Activated T-helper 1 cell treated with anti-CD3 and anti-CD28 coated beads, Interleukin-12 subunit alpha, Interleukin-12 subunit beta, Interleukin-2, Interleukin-4 antibody, amounts not matched to agents 30 ng/mL and 10 ng/mL and 1 ng/mL, durations not matched to agents 14 hours and 24 hours and 36 hours (primary cell): ENCODE measurements at places on chromosomes 1 and 21.

GRCh38 chr1:36369061-36369861 lies 16.5 kb downstream of the STK40 start:
- DNase-seq: peak; percentile 65

GRCh38 chr1:179925922-179926849 lies 28.4 kb upstream of the CEP350 start:
- DNase-seq: no peak

DNA sequence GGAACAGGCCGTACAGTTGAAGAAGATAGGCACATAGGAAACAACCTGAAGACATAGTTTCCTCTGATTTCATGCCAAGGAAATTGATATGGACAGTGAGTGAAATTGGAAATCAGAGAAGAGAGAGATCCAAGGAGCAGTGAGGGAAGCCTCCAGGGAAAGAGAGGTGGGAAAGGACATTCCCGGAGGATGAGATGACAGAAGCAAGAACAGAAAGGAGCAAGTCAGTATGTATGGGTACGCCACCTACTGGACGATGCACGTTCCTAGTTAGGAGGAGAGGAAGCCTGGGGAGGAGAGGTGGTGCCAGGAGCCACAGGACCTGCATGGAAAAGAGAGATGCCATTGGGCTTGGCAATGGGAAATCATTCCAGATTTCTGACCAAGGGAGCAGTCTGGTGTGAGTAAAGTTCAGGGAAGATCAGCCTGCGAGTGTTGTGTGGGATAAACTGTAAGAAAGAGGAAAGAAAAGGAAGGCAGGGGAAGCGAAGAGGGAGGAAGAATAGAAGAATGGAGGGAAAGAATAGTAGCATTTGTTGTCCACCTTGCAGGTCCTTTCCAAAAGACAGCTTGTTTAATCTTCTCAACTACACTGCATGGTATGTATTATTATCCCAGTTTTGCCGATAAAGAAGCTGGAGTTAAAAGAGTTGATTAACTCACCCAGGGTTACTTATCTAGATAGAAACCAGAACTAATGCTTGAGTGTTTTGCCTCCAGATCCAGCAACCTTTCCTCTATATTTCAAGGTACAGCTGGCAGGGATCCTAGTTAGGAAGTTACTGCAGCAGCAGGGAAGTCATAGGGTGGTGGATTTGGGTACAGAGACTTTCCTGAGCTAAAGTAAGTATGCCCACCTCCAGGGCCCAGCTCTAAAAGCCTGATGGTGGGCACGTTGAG lies 27.4 kb downstream of the C1orf116 start:
- DNase-seq: no peak

GRCh38 chr1:6724517-6725141 lies 23.0 kb upstream of the DNAJC11 start:
- no peak for DNase-seq

DNA sequence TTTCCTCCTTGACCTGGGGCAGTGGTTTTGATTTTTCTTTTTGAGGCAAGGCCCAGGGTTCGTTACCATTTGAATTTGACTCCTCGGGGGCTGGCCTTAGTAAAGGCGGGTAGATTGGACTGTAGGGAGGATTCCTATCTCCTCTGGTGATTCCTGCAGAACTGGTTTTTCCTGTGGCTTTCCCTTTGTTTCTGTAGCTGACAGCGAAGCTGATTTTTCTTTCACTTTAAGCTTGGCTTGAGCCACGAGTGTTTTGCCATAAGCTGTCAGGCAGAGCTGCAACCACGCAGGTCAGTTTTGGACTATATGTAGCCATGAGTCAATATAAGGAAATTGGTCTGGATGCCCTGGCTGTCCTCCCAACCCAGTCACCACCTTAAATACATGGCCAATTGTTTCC lies 28.7 kb upstream of the KCNJ15 start:
- no peak for DNase-seq

- DNase-seq: no peak
Observed at GRCh38 chr21:46646541-46647154, 11.2 kb downstream of the PRMT2 start.

GRCh38 chr1:198088360-198089071 lies 68.3 kb upstream of the NEK7 start:
- no peak for DNase-seq

DNA sequence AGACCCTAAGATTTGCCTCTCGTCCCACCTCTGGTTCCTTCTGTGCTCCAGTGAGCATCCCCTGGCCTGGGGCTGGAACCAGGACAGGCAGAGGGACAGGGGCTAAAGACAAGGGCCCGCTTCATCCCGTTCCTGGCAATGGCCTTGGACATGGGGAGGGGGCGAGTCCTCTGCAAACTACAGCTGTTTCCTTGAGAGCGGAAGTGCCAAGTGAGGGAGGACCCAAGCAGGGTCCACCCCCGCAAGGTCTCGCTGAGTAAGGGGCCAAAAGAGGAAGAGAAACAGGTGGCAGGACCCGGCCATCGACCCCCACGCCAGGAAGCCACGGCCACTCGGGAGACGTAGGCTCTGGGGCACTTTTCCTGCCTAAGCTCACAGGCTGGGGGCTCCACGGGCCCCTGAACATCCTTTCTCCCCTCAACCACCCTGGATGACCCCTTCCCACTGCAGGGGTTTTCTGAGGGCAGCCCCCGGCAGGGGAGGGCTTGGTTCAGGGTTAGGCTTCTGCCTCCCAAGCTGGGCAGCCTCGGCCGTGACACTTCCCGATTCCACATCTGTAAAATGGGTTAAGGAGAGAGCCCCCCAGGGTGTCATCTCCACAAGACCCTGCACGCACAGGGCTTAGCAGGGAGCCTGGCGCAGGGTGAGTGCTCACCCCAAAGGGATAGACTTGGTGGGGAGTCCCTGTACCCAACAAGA lies 17.9 kb upstream of the PLEKHG5 start:
- DNase-seq: no peak

- DNase-seq: no peak
Observed at GRCh38 chr1:207418351-207418750, 35.8 kb upstream of the CR2 start.

DNA sequence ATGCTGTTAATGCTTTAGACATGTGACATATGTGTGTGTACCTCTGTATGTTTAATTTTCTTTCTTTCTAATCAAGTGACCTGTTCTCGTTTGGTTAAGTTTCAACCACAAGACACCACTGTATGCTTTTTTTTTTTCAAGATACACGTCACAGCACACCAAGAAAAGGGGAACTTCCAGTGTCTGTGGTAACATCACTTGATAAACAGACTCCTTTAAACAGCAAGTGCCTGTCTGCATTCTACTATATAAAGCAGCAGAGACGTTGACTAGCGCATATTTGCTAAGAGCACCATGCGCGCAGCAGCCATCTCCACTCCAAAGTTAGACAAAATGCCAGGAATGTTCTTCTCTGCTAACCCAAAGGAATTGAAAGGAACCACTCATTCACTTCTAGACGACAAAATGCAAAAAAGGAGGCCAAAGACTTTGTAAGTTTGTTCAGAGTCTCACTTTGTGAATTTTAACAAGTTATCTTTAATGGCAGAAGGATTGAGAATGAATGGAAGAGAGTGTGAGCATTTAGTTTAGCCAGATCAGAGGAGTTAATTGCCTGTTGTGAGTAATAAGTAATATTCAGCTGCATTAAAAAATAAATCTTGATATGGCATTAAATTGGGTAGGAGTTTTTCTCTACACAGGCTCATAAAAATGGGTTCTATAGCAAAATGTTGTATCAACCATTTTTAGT lies at the start of gene RGS1:
Gene RGS1, plus strand, starts transcription at position 275 of the 691 bp plus-strand sequence. Its CDS starts 20 bp downstream, at position 295.
- peak; percentile 70 for DNase-seq

DNA sequence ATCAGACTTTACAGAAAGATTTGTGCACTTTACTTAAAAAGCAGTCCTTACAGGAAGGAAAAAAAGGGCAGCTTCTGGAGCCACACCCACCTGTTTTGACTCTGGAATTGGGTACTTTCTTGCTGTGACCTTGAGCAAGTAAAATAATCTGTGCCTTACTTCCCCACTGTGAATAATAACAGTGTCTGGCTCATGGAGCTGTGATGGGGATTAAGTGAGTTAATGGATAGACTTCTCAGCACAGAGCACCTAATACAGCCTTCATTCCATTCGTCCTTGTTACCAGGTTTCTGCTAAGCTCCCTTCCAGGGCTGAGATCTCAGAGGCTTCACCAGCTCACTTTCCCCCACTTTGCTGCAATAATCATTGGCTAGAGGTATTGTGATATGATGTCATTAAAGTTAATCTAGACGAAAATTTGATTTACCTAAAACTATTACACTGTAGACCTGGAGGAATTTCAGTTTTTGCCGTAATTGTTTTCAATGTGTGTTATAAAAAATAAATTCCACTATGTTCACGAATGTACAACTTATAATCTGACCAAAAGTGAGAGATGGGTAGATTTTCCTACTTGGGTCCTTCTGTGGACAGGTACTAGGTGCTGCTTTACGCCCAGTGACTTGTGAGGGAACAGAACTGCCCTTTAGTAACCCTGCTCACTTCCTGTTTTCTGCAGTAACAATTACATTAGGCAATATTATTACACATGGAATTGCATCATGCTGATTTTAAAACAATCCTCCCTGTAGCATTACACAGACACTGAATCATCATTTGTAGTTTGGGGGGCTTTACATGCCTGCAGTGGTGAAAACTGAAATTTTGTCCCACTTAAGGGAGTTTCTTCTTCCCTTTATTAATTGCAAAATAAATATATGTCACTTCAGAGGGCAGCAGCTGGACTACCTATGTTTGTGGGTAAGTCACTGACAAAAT lies 19.7 kb upstream of the ABCG1 start:
- DNase-seq: no peak

- DNase-seq: no peak
Observed at GRCh38 chr1:22139066-22139594, 3.8 kb downstream of the WNT4 start.

- DNase-seq: no peak
Observed at GRCh38 chr1:208445758-208446203, 201.6 kb upstream of the PLXNA2 start.

DNA sequence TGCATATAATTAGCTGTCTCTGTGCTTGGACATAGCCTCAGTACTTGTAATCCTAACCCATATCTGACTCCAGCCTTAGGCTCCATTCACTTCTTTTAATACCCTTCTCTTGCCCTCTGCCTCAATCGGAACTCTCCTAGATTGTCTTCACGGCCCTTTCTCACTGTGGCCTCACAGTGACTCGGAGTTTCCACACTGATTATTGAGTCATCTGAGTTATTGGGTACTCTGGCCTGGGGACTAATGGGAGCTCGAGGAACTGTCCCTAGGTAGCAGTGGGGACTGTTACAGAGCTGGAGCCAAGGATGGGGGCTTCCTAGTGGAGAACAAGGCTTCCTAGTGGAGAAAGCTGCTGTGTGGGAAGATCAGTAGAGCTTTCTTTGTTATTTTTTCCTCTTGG lies 17.0 kb downstream of the TRAF5 start:
- DNase-seq: no peak

DNA sequence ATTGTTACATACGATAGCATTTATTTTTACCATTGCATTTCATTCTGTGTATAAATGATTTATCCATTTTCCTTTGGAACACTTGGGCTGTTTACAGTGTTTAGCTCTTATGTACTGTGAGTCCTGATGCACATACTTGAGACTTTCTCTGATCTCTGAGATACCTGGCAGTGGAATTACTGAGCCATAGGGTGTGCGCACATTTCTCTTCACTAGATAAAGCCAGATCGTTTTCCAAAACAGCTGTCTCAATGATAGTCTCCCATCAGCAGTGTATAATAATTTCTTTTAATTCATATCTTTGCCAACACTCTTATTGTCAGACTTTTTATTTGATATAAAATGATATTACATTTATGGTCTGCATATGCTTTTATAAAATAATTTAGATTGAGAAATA lies 66.2 kb downstream of the VPS13D start:
- DNase-seq: no peak

DNA sequence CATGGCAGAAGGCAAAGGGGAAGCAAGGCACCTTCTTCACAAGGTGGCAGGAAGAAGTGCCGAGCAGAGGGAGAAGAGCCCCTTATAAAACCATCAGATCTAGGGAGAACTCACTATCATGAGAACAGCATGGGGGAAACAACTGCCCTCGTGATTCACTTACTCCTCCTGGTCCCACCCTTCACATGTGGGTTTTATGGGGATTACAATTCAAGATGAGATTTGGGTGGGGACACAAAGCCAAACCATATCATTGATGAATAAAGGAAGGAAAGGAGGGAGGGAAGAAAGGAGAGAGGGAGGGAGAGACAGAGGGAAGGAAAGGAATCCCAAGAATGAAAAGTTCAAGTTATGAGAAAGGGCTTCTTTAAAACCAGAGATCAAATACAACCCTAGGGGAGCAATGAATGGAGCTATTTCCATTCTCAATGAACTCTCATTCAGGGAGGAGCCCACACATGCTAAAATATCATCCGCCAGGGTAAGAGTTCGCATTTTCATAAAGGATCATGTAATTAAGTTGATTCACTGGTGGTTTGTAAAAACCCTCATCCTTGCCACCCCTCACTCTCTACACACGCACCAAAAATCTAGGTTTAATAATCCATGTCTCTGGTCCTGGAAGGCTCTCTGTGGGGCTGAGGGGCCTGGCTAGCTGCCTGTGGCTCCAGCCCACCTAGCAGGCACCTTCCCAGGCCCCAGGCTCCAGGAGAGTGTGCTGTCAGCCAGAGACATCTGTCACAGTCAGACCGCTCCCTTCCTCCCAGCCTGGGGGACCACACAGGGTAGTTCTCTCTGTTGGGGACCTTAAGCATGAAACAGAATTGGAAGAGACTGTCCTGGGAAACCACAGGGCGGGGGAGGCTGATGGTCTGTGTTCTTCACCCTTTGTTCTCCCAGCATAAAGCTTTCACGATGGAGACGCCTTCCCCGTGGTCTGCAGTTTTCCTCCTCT lies 94.0 kb downstream of the CCDC185 start:
- DNase-seq: no peak

DNA sequence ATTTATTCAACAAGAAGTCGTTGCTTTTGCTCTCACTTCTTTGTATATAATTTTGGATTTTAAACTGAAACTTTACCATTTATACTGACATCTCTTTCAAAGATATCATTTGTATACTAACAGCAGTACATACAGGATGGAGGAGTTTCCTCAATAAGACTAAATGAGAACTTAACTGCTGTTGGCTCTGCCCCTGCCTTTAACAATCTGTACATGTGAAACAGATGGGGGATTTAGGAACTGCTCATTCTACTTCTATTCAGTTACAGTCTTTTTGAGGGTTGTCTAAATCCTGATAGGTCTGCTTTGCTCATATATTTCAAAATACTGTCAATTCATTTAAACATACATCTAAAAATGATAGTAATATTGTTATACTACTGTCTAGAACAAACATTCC lies 663.2 kb downstream of the ADGRL2 start:
- DNase-seq: no peak

- DNase-seq: no peak
Observed at GRCh38 chr1:76037324-76037723, 37.2 kb upstream of the ST6GALNAC3 start.

DNA sequence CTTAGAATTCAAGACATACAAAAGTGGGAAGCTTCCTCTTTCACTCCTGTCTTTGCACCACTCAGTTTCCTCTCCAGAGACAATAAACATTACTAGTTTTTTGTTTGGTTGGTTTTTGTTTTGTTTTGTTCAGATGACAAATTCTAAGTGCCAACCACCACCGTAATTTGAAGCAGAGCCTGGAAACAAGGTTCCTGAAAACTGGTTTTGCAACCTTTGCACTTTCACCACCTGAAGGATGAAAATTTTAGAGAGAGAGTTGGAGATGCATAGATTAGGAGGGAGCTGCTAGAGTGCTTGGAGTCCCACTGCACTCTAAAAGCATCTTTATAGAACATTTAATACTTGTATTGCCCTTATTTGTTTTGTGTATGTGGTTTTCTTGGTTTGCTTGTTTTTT lies 20.2 kb upstream of the MGST3 start:
- DNase-seq: no peak

GRCh38 chr1:11874258-11874562 lies 15.5 kb upstream of the NPPB start:
- DNase-seq: no peak

GRCh38 chr1:212287261-212287895 lies 2.2 kb downstream of the PPP2R5A start:
- no peak for DNase-seq

- DNase-seq: no peak
Observed at GRCh38 chr1:201309416-201309815, 26.1 kb downstream of the PKP1 start.
